Mammary epithelial cell (primary cell): ENCODE measurements at places on chromosomes 2 and 18. TPM values are rescaled to one million over a fixed set of nuclear protein-coding genes. Genes with fewer than 3 reads are reported as not detected.

DNA sequence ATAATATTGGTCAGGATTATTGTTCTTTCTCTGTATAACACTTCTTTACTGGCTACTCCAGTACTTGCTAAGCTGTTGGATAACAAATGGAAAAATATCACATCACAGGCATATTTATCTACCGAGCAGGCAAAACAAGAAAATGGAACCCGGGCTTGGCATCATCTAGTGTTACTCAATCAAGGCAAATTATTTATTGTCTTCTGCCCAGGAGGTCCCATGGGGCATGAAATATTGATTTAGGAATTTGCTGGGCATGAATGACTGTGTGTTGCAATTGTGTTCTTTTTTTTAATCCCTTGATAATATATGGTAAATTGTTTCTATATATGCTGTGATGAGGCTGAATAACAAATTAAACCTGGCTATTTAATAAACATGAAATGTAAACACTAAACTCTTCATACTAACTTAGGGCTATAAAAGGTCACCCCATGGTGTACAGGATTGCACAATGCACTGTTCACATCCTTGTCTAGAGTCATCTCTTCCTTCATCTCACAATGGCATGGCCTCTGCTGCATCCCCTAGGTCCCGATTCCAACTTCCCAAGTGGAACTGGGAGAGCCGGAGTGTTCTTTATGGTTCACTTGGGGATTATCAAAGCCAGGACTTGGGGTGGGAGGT is 2.2 kb upstream of the PARD3B start:
- DNase-seq, result no peak

GRCh38 chr2:165757906-165758675 is 36.0 kb downstream of the GALNT3 start:
- DNase-seq, result no peak

PIKFYVE gene
- polyA plus RNA-seq, result 11.8 TPM

RAX gene
- polyA plus RNA-seq, result not detected

- DNase-seq, result no peak
Measured at GRCh38 chr18:36366994-36367839, 69.7 kb downstream of the FHOD3 start.

MC2R gene
- not detected for polyA plus RNA-seq

DNA sequence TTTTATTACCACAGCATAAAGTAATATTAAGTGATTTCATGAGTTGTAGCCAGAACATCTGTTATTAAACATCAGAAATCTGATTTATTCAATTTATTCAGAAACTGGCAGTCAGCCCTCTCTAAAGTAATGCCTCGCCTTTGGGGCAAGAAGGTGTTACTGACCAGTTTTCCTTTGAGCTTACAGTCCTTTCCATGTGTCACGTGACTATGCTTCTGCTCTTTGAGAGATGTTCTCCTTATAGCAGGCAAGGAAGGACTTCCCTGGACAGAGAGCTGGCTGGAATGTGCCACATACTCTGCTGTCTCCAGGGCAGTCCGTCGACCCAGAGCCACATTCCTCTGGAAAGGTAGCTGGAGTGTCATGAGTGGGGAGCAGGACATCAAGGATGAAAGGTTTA is 119.7 kb downstream of the RDH14 start:
- no peak for DNase-seq

DNA sequence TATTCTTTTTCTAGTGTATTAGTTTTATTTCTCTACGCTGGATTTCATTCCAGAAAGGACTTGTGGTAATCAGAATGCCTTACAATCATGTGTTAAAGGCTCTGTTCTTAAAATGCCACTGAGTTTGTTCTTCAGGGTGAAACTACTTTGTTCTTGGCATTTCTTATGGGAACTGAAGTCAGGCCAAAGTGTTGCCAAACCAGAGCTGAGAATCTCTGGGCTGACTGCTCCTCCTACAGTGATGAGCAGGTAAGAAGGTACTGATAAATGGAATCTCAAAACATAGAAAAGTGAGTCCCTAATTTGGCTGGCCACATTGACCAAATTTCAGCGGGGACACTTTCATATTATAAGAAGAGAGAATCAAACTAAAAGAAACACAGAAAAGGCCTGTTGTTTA is 55.1 kb upstream of the ZNF397 start:
- DNase-seq, result no peak

GRCh38 chr2:187962538-187962937 is 329.1 kb upstream of the GULP1 start:
- DNase-seq, result no peak

- no peak for DNase-seq
Measured at GRCh38 chr18:46888965-46889364, 28.3 kb downstream of the PIAS2 start.

EFHD1 gene
- 1.1 TPM for polyA plus RNA-seq

DNA sequence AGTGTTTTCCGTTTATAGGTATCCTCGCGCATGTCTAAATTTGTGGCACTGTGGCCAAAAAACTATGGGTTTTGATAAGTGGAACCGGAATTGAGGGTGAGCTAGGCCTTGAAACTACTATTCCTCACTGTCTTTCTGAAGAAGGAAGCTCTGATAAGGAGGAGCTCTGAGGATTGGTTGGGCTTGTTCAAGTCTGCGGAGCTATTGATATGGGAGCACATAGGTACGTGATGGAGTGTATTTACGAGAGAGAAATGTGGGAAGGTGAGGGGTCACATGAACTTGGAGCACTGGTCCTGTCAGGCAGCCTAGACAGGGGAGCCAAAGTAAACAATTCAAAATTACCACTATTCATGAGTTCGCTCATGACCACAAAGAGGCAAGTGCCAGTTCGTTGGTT is 131.4 kb downstream of the BABAM2 start:
- DNase-seq, result no peak

- DNase-seq, result no peak
Measured at GRCh38 chr2:174338671-174339560, 4.2 kb downstream of the SP9 start.

AKAIN1 gene
- not detected for polyA plus RNA-seq

DNA sequence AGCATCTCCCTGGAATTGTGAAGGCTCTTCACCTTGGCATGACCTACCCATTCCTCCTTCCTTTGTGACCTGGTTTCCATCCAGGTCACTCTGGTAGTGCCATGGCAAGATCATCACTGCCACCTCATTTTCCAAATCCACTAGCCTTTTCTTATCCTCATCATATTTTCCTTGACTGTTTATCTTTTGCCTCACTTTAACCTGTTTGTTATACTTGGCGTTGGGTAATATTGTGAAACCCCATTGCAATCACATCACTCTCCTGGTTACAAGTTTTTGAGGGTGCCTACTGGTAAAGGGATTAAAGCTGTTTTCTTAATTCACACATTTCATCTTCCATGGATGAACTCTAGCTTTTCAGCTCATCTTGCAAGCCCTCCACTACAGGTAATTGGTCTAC is 39.1 kb upstream of the IGFBP2 start:
- DNase-seq, result no peak

DNA sequence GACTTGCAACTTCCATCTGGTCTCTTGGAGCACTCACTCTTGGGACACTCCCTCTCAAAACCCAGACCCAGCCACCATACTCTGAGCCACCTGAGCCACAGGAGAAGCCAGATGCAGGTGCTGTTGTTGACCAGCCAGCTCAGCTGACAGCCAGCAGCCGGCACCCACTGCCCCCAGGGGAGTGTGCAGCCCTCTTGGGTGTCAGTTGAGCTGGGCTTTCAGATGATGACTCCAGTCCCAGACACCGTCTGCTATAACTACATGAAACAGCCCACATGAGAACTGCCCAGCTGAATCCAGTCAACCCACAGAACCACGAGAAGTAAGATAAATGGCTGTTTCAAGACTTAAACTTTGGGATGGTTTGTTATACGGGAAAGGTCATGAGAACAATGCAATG is 10.7 kb upstream of the IGFBP2 start:
- DNase-seq, result no peak

DNA sequence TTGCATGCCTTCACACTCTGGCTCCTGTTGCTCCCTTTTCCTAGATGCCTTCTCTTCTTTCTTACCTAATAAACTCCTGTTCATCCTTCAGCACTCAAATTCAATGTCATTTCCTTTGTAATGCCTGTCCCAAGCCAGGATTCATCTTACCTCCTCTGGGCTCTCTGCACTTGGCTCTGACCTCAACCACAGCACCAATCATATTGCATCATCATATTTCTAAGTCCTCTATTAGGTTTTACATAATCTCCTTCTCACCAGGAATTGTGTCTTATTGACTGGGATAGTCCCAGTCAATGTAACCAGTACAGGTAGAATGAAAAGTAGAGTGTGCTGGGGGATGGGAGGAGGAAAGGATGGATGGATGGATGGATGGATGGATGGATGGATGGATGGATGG is 187.1 kb downstream of the NRP2 start:
- no peak for DNase-seq

RALB gene
- 52.5 TPM for polyA plus RNA-seq

RIT2 gene
- polyA plus RNA-seq, result not detected

DNA sequence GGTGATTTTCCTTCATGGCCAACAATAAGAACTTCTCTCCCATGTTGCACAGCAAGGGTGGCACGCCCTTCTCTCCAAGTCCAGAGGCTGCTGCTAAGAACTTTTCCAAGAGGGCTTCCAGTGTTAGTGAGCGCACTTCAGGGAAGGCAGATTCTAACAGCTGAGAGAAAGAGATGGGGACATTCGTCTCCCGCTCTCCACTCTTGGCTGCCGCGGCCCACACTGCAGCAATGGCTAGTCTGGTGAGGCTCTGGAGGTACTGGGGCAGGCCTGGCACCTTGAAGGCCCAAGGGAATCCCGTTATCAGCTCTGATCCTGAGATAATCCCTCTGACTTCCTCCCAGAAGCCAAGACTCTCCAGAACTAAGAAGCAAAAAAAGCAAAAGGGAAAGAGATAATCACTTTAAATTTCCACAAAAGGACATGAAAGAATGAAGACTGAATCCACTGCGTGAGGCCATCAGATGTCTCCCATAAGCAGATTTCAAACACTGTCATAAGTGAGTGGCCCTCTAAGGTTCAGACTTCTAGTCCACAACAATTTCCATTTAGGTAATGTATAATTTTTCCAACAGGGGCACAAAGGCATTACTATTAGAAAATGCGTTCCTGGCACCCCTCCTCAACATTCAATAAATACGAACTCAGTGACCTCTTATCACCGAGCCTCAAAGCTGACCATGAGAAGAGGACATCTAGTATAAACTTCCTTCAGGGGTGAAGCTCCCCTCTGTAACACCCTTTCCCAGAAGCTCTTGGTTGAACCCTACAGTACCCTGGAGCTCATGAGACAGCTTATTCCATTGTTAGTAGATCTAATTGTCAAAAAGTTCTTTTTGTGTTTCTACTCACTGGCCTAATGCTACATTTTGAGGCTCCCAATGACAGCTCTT is 66.7 kb upstream of the ZFP36L2 start:
- no peak for DNase-seq

DNA sequence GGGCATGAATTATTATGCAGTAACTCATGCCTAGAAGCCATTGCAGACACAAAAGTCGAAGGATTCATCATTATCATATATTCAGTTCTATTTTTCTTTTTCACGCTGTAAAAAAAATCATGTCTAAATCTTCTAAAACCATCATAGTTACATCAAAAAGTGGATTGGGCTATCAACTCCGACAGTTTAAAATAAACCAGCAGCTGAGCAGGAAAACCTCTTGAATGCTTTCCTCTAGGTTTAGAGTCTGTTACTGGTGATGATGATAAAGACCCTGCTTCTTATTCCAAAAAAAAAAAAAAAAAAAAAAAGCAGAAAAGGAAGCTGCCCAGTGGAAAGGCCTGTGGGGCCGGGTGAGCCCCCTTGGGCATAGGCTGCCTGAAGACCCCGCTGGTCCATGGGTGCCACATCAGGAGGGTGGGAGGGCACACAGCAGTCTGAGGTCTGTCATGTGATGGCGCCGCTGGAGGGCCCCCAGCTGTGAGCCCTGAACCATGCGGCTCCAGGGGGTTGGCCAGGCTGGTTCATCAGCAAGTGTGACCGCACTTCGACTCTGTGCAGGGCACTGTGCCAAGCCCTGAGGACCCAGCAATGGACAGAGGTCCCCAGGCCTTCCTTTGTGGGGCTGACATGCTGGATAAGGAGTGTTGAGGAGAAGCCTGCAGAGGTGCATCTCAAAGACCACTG is 199.6 kb downstream of the EIPR1 start:
- no peak for DNase-seq

CYRIA gene
- polyA plus RNA-seq, result 0.62 TPM

DNA sequence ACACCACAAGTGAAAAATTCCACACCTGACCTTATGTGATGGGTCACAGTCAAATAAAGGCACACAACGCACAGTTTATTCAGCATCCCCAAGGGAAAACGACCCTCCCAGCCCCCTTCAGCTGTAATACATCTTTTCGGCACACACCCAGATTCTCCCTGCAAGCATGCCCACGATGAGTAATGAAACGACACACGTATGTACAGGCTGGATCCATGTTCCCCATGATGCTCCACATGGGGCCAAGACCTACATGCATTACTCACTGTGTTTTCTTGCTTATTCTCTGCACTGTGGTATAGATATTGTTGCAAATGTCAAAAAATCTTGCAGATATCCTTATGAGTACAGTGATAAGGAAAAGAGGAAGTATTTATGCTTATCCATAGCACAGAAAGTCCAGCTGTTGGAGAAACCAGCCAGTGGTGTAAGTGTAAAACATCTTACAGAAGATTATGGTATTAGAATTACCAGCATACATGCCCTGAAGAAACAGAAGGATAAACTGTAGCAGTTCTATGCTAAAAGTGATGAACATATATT is 32.5 kb upstream of the SGPP2 start:
- no peak for DNase-seq

FLACC1 gene
- 0.12 TPM for polyA plus RNA-seq
